ENCODE measurements at places on chromosomes 12 and 14.

GRCh38 chr12:113439606-113440030, 17.4 kb downstream of the SDSL start:
- DNase-seq: no peak

GRCh38 chr12:116969615-116970585, 59.1 kb downstream of the FBXW8 start:
- peak; percentile 29 for DNase-seq

DNA sequence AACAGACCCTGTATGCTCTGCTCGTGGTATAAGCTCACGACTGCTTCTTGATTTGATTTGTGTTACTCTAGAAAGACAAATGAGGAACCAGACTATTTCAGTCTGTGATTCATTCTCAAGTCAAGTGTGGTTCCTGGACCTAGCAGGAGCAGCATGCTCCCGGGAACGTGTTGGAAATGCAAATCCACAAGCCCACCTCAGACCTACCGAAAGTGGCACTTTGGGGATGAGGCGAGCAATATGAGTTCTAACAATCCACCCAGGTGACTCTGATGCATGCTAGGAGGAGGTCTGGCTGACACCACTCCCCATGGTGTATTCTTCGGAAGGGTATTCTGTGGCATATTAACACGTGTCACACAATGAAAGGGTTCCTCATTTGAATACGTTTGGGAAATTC, 59.5 kb upstream of the TMX1 start:
- DNase-seq: no peak

DNA sequence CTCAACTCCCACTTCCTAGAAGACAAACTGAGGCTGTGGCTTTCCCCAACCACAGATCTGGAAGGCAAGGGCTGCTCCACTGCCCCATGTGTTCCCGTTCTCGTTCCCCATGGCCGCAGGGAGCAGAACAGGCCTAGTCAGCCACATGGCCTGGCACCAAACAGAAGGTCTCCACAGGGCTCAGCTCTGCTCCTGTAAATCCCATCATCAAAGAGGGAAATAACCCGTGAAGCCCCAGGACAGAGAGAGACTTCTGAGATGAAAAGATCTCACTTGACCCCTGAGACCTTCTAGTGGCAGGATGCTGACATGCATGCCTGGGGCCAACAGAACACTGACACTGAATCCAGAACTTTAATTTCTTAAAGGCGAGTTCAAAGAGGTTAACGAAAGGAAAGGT, 68.9 kb downstream of the BCL11B start:
- no peak for DNase-seq

DNA sequence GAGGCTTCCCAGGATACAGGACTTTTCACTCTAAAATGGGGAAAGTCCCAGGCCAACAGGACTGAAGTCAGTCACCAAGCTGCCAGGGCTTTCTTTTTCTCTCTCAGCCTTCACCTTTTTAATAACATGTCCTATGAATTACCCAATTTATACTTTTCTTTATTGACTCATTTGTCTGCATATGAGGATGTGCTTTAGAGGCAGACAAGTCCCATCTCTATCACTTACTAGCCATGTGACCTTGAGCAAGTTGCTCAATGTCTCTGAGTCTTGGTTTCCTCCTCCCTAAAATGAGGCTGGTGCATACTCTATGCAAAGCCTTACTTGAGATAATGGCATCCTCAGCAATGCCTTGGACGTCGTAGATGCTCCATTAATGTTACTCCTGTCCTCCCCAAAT, 98.1 kb upstream of the TMPO start:
- no peak for DNase-seq

DNA sequence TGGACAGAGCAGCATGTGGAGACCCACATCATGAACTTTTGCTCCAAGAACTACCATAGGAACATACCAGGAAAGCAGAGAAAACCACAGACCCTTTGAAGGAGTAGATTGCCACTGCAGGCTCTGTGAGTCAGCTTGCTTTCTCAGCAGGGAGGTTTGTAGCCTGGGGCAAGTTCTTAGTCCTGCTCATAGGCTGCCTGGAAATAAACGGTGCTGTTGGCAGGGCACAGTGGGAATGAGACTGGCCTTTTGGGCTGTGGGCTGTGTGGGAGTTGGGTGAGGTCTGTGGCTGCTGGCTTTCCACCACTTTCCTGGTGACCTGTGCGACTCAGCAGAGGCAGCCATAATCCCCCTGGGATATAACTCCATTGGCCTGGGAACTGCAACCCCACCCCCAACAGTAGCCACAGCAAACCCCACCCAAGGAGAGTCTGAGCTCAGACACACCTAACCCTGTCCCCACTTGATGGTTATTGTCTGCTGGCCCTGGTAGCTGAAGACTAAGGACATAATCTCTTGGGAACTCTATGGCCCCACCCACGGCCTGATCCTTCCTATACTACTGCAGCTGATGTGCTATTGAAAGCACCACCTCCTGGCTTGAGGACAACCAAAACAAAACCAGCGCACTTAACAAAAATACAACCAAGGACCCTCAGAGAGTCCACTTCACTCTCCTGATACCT, 192.1 kb upstream of the GARIN6 start:
- DNase-seq: peak; percentile 81

GRCh38 chr12:67758521-67758920, 110.0 kb downstream of the DYRK2 start:
- no peak for DNase-seq

DNA sequence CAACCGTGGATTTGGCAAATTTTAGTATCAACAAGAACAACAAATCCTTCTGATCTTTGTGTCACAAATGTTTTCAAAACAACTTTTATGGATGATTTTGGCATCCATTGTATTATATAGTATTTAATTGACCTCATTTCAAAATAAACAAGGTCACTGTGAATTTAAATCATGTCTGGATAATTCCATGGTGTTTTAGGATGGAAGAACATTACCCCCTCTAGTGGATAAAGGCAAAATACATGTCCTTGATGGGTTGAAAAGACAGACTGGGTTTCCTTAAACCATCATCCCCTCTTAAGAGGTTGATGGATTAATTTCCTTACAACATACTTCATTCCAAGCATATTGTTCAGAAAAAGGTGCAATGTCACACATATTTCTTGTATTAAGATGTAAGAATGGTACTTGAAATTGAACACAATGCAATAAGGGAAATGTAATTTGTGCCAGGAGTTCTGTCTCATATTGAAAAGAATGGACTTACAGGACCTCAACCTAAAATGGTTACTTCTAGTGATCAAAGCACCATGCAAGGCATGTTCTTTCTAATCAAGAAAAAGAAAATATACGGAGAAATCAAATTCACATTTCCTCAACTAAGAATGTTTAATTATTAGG, 352.0 kb downstream of the BCAT1 start:
- DNase-seq: no peak

GRCh38 chr14:64566651-64567122, 16.9 kb downstream of the PPP1R36 start:
- no peak for DNase-seq

DNA sequence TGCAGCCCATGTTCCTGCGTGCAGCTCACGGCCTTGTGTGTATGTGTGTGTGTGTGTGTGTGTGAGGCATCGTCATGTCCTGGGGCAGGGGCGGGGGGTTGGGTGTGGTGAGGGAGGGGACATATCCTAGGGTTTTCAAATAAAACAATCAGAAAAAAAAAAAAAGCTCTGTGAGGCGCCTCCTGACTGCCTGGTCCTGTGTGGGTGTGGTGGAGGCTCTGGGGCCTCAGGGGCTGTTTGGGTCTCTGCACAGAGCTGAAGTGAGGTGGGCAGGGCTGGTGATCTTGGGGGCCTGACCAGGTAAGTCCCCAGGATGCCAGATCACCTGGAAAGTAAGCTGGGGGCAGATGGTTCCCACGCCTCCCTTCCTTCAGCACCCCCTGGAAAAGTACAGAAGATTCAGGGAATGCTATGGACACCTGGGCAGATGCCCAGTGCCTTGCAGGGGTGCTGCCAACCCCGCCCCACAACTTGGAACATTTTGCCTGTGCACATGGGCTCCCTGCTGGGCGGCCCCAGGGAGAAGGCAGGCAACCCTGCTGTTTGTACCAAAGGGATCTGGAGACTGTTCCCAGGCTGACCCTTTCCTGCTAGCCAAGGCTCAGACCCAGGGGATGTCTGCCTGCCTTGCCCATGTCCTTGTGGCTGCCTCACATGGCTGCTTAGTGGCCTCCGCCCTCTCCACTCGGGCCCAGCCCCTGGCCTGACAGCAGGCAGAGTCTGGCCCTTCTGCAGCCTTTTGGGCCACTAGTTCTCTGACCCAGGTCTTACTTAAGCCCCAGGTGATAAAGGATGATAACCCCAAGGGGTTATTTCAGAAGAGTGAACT, 28.8 kb downstream of the CLSTN3 start:
- no peak for DNase-seq
